ENCODE measurements at places on chromosomes 4 and X.

GRCh38 chrX:110863883-110864282 is 68.3 kb upstream of the CHRDL1 start:
- no peak for DNase-seq

GRCh38 chrX:153379971-153380581 is 21.1 kb downstream of the PNMA6E start:
- DNase-seq = no peak

GRCh38 chrX:39891781-39892180 is 206.0 kb downstream of the BCOR start:
- DNase-seq = no peak

DNA sequence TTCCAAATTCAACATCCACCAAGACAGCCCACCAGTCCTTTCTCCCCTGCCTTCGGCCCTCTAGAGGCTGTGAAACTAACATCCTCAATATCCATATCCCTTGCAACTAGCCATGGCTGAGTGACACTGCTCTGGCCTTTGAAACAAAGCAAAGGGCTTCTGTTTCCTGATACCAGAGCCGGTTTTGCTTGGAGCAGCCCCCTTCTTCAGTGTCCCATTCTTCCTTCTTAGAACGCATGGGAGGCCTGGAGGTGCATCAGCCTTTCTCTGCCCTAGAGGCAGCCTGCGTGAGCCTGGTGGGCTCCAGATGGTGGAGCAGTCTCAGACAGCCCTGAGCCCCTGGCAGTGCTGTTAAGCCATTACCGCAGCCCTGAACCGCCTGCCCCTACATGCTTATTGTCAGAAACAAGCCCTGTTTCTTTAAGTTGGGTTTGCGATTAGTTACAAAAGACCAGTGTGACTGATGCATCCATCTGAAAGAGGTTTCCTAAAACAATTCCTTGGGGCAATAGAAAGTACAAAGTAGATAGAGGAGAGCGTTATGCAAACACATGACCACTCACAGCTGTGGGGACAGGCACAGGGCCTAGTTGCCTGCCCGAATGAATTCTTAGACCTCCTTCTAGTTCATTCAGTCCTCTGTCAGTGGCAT is 74.1 kb downstream of the EVC start:
- no peak for DNase-seq

DNA sequence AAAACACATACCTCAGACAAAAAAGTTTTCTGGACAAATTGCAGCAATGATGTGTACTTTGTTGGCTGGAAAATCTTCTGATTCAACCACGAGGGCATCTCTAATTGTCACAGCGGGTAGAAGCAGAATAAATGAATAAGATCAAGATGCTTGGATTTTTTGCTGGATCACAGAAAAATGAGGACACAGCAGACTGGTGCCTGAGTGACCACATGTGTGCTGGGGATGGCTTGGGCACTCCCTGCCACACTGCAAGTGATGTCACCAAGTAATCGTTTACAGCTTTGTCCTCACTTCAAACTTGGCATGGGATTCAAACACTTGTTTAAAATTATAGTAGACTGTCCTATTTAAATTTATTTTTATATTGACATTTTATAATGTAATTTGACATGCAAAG is 557.0 kb downstream of the SPRY1 start:
- no peak for DNase-seq

DNA sequence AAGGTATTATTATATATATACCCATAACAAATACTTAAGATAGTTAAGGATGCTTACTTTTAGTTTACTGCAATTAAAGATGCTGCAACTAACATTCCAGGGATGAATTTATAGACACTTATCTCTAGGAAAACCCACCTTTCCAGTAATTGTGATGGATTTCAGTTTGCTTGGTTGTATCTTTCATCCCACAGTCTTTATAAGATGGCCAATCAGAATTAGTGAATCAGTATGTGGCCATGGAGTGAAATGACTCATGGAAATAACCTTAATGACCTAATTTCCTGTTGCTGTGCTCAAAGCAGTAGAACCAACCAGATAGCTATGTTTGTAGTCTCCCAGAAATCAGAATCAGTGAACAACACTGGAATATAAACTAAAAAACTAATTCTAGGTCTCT is 26.4 kb downstream of the MOSPD2 start:
- DNase-seq = no peak

- DNase-seq = no peak
Measured at GRCh38 chr4:68520985-68521384, 55.1 kb downstream of the UGT2B17 start.

DNA sequence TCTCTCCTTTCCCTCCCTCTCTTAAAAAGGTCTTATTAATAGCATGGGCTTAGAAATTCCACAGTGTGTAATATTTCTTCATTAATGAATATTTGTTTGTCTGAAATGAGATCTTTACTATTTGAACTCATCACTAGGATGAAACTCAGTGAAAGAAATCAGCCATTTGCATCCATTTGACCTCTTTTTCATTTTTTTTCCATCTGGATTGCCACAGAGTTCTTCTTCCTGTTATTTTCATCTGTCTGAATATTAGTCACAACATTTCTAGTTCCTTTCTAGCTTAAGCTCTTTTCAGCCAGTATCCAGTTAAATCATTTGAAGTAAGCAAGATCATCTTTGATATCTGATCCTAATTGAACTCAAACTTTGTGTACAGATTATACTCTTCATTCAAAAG is 69.2 kb upstream of the PLS3 start:
- no peak for DNase-seq

GRCh38 chrX:37380924-37381323 is 31.8 kb downstream of the PRRG1 start:
- no peak for DNase-seq

DNA sequence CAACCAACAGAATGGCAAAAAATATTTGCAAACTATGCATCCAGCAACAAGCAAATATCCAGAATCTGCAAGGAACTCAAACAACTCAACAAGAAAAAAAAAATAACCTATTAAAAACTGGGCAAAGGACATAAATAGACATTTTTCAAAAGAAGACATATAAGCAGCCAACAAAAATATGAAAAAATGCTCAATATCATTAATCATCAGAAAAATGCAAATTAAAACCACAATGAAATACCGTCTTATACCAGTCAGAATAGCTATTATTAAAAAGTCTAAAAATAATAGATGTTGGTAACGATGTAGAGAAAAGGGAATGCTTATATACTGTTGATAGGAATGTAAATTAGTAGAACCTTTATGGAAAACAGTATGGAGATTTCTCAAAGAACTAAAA is 53.4 kb downstream of the WDR19 start:
- DNase-seq = no peak

DNA sequence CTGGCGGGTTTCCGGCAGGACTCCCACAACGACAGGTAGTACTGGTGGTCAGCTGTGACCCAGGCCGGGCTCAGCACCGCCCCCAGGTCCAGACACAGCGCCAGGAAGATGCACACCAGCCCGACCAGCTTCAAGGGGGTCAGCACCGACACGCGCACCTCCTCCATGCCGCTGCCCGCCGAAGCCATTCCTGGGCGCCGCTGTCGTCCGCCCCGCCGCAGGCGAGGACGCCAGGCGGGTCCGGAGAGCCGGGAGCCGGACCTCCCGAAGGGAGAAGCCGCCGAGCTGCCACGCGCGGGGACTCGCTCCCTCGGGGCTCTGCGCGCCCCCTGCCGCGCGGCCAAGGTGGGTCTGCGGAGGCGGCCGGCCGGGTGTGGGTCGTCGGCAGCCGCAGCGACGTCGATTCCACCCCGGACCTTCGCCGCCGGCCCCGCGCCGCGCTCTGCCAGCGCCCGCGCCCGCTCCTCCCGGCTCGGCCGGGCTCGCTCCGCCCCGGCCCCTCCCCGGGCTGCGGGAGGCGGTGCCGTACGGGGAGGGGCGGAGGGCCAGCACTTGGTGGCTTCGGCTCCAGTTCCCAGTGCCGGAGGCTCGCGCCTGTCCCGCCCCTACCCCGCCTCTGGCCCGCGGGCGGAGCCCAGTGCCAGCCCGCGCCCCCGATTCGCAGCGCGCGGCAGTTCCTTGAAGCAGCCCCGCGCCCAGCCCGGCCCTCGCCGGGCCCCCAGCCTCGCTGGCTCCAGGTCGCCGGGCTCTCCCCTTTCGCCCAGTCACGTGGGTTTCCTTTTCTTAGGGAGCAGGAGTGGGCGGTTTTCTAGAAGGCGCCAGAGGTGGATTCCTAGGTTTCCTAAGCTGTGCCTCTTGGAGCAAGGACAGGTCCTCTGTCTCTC is at the start of gene TMEM47:
Gene TMEM47 (minus strand): TSS at position 444 of the 884 bp plus-strand sequence. CDS start 256 bp downstream, at position 188.
- DNase-seq = no peak

DNA sequence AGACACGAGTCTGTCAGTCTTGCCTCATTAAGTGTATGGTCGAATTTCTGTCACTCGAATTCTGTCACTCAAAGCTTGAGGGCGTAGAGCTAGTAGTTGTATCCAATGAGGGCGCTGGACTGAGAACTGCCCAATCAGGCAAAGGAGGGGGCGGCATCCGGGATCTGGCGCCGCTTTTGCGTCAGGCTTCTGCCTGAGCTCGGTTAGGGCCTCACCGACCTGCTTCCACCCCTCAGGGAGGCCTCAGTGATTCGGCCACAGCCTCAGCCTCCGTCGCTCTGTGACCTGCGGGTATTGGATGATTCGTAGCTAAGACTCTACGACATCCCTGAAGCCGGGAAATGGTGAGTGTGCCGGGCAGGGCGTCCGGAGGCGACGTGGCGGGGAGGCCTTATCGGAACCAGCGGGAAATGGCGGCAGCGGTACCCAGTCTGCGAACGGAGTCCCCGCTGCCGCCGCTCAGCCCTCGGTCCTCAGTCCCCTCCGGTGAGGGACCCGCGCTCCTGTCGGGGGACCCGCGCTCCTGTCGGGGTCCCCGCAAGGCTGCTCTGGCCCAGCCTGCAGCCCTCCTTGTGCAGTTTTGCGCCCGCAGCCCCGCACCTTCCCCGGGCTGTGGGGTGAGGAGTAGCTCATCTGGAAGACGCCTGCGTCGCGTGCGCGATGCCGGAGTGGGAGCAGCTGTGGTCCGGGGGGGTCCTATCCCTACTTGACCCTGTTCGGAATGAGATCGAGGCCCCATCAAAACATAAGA is 88.3 kb downstream of the ZNF718 start:
- no peak for DNase-seq

DNA sequence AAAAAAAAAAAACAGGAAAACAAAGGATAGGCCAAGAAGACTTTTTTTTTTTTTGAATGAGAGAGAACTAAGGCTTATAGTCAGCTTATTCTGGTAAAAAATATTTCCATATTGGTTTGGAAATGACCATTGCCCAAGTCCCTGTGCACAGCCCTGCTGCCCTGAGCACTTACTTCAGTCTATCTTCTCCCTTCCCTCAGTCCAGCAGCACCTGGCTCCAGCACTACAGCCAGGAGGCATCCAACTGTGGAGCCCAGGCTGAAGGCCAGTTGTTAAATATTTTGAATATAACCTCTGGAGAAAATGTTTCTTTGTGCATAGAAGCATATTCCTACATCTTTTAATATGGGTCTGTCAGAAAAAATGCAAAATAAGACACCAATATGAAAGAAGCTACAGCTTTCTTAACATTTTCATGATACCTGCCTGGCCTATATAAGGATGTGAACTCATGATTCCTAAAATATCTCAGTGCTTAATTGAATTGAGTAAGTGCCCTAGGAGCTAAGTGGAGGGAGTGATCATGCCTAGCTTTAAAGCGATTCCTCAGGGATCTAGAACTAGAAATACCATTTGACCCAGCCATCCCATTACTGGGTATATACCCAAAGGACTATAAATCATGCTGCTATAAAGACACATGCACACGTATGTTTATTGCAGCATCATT is 14.4 kb downstream of the LRRC66 start:
- no peak for DNase-seq

GRCh38 chr4:99754756-99755155 is 61.9 kb upstream of the DAPP1 start:
- no peak for DNase-seq

DNA sequence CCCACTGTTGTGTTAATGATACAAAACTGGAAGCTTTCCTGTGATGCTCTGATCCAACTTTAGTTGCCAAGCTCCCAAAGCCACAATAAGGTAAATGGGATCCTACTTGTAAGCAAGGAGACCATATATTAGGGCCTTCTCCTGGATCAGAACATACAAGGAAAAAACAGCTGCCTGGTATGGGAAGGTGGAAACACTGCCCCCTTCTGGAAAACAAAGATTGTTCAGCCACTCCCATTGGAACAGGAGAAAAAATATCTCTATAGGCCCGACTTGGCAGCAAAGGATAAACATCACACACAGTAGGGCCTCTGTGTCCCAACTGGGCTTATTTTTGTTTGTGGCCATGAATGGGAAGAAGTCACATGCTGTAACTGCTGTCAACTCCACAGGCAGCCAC is 166.5 kb downstream of the TBX22 start:
- DNase-seq = no peak

DNA sequence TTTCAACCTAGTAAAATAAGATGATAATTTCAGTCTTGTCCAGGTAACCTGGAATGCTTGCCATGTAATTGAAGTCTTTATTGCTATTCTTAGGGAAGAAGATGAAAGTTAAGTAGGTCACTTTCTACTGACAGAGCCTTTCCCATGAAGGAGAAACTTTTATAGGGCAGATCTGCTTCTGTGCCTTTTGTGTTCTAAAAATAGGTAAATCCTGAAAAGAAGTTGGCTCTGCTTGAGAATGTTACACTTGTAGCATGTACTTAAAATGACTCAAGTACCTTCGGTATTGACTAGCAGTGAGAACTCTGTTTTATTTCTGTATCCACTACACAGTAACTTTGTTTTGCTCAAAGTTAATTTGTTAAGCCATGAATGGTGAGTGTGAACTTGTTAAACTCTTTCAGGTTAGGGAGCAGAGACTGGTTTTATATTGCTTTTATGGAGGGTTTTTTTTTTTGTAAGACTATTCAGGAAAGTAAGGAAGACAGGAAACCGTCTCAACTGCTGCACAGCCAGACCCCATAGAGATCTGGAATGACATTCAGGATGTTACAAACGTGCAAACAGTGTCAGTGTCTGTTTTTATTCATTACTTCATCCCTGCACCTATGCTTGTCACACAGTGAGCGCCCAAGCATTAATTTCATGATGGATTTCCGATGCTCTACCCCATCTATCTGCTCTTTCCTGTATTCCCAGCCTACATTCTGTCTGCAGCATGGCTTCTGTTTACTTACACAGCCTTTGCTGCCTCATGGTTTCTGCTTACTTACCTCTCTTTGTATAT is 53.0 kb downstream of the SEPTIN11 start:
- DNase-seq = no peak

DNA sequence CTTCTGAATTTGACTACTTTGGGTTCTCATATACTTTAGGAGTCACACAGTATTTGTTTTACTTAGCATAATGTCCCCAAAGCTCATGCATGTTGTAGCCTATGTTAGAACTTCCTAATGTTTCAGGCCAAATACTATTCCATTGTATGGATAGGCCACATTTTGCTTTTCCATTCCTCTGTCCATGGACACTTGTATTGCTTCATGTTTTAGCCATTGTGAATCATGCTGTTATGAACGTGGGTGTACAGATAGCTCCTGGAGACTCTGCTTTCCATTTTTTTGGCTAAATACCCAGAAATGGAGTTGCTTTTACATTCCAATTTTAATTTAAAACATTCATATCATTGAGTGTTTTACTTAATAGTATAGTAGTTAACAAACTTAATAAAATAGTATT is 54.5 kb downstream of the HTT start:
- no peak for DNase-seq

- DNase-seq = no peak
Measured at GRCh38 chr4:74878323-74878722, 54.6 kb upstream of the PARM1 start.

GRCh38 chr4:7516096-7516772 is 81.5 kb upstream of the PSAPL1 start:
- DNase-seq = no peak

Data from T-helper 2 cell (primary cell).